ENCODE measurements at places on chromosomes 1 and 21.
A peak's percentile ranks its signal among the peaks of the same experiment; 100 is the strongest.

- no peak for DNase-seq
Measured at GRCh38 chr1:172185211-172185610, 235.3 kb upstream of the C1orf105 start.

DNA sequence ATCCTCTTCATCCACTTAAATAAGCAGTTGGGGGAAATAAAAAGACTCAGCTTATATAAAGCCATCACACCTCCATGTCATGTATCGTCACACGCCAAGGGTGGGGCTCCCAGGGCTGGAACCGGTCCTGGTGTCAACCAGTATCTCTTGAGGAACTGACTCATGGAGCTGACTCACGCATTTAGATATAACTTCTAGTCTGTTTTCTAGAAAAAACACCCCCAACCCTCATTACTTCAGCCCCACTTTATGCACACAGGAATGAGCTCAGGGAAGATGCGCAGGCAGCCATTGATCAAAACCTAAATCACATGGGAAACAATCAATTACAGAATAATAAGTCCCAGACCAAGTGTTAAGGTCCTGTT is 6.9 kb upstream of the IL22RA1 start:
- DNase-seq, result no peak

- DNase-seq, result no peak
Measured at GRCh38 chr1:75034376-75034775, 99.8 kb upstream of the LHX8 start.

GRCh38 chr1:202376247-202376646 is 27.7 kb downstream of the PPP1R12B start:
- no peak for DNase-seq

DNA sequence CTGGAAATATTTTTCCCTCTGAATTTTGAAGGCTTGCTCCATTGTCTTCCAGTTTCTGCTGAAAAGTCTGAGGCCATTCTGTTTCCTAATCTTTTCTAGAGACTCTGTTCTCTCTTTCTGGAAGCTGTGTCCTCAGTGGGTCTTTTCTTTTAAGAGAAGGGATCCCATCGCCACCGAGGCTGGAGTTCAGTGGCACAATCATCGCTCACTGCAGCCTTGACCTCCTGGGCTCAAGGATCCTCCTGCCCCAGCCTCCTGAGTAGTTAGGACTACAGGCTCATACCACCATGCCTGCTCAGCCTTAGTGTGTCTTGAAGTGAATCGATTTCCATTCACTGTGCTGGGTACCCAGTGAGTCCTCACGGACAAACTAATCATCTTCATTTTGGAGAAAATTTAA is 9.6 kb upstream of the LRP8 start:
- DNase-seq, result no peak

GRCh38 chr1:206706298-206706791 is 21.6 kb downstream of the MAPKAPK2 start:
- no peak for DNase-seq

DNA sequence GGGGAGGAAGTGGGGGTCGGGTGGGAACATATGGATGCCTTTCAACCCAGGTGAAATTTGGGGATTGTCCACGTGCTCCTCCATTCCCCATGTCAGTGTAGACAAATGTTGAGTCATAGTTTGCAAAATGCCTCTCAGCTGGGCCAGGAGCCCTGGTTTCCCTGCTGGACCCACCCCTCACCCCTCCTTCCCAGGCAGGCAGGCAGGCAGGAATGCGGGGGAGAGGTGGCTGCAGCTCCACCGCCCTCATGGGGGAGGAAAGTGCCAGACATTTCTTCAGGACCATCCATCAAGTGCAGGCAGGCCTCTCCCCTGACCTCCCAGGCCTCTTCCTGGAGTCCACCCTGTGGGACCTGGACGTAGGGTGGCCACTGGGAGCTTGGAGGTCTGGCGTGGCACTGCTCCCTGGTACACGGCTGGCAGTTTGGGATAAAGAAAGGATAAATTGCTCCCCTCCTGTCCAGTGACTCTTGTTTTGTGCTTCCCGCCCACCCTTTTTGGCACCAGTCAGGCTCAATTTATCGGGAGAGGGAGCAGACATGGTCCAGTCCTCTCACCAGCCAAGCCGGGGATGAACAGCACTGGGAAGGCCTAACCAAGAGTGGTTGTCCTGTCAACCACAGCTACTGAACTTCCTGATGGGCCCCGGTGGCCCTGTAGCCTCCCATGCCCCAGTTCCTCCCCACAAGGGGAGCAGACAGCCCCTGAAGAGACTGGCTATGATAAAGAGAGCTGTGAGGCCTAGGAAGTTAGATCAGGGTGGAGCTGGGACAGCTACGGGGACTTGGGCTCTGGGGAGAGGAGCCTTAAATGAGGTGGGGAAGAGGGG is 18.9 kb downstream of the NPR1 start:
- DNase-seq, result no peak

DNA sequence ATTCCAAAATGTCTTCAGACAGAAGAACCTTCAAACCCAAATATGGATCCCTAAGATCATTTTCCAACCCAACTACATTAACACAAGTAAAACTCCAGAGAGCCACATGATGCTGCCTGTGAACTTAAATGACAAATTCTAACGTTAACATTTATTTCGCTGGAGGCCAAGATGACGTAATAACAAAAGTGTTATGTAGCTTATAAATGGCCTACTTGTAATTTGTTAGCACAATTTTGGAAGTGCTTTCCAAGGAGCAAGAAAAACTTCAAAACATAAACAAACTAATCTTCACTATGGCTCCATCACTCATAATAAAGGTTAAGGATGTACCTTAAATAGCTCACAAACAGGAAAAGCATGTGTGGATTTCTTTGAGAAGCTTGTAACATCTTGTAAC is 126.7 kb downstream of the HLCS start:
- DNase-seq, result no peak

DNA sequence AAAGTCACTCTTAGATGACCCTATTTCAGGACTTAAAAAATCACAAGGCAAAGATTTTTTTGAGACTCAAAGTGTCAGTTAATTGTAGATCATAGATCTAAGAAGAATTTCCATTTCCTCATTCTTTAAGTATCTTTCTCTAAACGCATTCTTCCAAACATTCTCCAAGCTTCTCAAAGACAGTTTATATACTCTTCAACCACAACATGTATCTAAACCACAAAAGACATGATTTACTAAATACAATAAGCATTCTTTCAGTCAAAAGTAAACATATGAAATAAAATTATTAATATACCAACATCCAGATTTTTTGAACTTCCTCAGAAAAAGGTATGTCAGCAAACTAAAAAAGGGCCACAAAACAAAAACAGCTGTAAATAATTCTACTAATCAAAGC is 24.4 kb downstream of the RC3H1 start:
- DNase-seq, result no peak

DNA sequence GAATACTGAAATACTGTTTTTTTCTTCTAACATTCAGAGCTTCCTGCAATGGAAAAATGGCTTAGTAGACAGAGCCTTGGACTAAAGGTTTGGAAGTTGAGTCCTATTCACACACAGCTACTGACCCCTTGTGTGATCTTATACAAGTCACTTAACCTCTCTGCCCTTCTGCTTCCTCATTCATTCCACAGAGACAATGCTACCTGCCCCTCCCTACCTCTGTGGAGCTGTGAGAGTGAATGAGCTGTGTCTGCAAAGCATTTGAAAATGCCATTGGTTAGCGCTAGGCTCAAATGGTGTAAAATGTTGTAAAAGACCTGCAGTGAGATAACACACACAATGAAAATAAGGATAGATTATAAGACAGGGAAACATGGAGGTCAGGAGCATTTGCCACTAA is 214.4 kb downstream of the BARHL2 start:
- no peak for DNase-seq

- no peak for DNase-seq
Measured at GRCh38 chr21:37106998-37107397, 33.9 kb downstream of the TTC3 start.

- DNase-seq, result no peak
Measured at GRCh38 chr1:92599184-92599583, 112.5 kb upstream of the GFI1 start.

GRCh38 chr1:247111700-247112478 is 7.7 kb upstream of the ZNF669 start:
- no peak for DNase-seq

GRCh38 chr21:44567481-44568171 is 5.9 kb upstream of the KRTAP10-4 start:
- no peak for DNase-seq

DNA sequence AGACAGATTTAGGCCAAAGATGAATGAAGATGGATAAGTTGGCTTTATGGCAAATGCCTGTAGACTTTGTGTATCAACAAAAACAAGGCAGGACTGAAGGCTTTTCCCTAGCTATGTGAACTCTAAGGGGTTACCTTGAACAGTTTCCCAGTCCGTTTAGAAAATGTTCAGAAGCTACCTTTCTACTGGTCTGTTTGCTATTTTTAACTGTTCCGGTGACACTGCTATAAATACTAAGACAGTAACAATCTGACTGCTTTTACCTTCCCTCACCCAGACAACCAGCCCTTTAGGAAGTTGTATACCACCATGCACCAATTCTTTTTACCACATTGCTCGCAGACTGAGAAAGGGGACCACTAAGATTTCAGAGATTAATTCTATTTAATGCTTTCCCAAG is 102.2 kb downstream of the PHTF1 start:
- no peak for DNase-seq

- no peak for DNase-seq
Measured at GRCh38 chr1:147266381-147266780, 23.9 kb downstream of the CHD1L start.

DNA sequence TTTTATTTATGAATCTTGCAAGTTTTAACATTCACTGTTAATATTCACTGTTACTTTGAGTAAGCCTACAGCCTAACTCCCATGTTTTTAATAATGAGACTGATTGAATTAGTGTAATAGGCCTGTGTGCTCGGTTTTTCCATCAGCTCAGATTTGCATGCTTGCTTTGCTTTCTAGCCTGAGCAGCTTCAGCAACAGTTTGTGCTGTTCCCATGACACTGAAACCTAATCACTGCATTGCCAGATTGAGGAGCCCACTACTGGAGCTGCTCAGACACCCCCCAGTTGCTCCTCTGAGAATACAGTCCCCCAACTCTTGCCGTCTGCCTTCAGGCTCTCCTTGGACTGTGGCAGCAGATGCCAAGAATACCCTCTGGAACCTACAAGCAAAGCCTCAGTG is 695.4 kb downstream of the BRINP3 start:
- DNase-seq, result no peak

- no peak for DNase-seq
Measured at GRCh38 chr1:46401964-46402626, 8.0 kb downstream of the FAAH start.

GRCh38 chr1:158362941-158363340 is 9.2 kb downstream of the CD1E start:
- DNase-seq, result no peak

GRCh38 chr1:156664046-156664766 is 13.0 kb downstream of the NES start:
- DNase-seq, result no peak

DNA sequence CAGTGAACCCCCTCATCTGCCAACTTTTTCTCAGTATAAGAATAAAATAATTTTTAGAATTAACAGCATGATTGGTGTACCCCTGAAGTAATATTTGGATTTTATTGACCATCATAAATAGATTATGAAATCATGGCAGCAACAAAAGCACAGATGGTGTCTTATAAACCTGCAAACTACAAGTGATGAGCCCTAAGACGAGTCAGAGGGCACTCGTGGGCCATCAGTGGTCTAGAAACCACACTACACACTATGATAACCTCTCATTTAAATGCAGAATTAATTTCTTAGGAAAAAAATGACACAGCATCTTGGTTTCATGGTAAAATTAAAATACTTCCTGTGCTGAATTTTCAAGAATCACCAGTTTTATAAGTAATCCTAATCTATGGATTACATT is 312.4 kb downstream of the PTBP2 start:
- DNase-seq, result no peak

GRCh38 chr1:236342403-236343245 is 51.5 kb upstream of the EDARADD start:
- no peak for DNase-seq

GRCh38 chr21:14768042-14768441 is 221.9 kb upstream of the SAMSN1 start:
- no peak for DNase-seq

DNA sequence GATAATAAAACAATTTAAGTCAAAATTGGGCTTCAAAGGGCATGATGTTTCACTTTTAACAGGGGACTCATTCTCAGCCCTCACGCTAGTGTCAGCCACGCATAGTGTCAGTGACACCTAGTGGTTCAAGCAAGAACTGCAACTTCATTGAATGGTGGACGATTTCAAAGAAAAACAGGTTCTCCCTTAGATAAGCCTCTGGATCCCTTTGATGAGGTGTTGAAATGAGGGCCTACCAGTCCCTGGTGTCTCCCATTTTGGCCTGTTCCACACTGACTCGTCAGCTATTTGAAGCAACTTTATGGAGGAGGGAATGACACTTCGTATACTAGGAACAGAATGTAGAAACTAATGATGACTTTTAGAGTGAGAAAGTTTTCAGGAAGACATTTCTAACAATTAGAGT is 56.2 kb downstream of the FCRL5 start:
- peak; percentile 39 for DNase-seq

DNA sequence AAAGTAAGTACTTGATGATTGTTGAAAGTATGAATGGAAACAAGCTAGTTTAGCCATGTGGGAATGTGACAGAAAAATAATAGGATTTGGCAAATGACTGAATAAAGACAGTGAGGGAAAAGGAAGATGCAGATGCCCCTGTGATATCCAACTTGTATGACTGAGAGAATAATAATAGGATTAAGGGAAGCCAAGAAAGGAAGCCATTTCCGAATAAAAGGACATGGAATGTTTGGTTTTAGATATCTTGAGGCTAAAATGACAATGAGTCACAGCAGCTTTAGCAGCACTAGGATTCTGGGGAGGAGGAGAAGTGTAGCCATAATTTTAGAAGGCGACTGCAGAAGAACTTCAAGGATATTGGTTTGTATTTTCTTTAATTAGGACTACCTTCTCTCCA is 109.2 kb downstream of the TTLL7 start:
- no peak for DNase-seq

DNA sequence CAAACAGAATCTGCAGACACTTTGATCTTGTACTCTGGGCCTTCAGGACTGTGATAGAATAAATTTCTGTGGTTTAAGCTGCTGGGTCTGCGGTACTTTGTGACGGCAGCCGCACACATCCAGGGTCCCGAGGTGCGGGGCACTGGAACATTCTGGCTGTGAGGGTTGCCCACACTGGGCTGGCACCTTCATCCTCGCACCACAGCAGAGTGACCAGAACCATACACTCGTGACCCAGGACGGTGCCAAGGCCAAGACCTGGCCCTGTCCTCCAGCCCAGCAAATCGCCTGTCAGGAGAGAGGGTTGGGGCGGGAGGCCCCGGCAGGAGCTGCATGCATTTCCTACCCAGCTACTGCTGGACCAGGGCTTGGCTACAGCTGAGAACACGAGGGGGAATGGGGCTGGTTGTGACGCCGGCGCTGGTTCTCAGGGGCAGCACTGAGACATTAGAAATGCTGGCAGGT is 2.6 kb upstream of the FTCD start:
- no peak for DNase-seq

GRCh38 chr1:218546314-218546713 is 201.2 kb downstream of the TGFB2 start:
- no peak for DNase-seq

Measured in NCI-H1930 (cell line).